Psoas muscle (tissue), 8 donors: ENCODE measurements at places on chromosomes 16 and 17. TPM values are rescaled to one million over a fixed set of nuclear protein-coding genes. Genes with fewer than 3 reads are reported as not detected.

GRCh38 chr16:85878875-85879274 is 20.1 kb upstream of the IRF8 start:
- no peaks in the 10 kb centered on the region for H3K4me1 ChIP-seq
- H3K27me3 ChIP-seq: peaks cover 2% of the 10 kb centered on the region
- no peak overlapping the region for H3K27ac ChIP-seq
- H3K4me3 ChIP-seq: no peak overlapping the region

GRCh38 chr16:89359264-89360147 is 130.9 kb downstream of the ANKRD11 start:
- no peaks in the 10 kb centered on the region for H3K36me3 ChIP-seq
- H3K4me3 ChIP-seq: peak overlapping the region; percentile 6
- H3K27ac ChIP-seq: peak overlapping the region; percentile 19
- no peak for DNase-seq
- no peaks in the 10 kb centered on the region for H3K27me3 ChIP-seq

DOC2B gene
- 3.3 TPM for total RNA-seq

DLX3 gene
- not detected for total RNA-seq
